ENCODE measurements at places on chromosomes 5 and 9. TPM values are rescaled to one million over a fixed set of nuclear protein-coding genes. Genes with fewer than 3 reads are reported as not detected.

DNA sequence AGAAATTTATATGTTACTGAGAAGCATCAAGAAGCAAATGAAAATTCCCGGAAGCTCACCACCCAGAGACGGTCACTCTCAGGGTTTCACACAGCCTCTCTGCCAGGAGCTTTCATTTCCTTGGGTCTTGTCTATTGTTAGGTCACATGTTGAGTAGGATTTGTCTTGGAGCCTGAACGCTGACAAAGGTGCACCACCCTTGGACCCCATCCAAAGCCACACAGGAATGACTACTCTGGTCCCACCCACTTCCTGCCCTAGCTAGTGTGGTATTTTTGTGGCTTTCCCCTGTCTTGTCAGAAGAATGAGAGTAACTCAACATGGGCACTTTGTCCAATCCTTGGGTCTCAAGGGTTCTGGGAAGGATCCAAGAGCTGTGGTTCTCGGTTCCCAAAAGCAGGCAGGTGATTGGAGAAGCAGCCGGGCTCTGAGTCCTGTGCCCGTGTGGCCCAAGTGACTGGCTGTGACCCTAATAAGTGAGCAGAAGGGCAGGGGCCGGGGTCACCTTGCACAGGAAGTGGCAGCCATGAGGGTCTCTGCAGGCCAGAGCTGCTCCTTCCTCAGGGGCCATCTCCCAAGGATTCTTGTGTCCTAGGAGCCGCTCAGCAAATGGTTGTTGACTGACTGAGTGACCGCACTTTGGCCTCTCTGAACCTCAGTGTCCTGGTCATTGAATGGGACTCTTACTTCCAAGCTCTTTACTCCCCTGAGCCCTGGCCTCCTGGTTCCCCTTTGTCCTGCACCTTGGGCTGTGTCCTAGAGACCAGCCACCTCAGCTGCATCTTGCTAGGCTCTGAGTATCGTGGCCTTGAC lies 6.9 kb downstream of the FGD3 start:
- H3K27ac ChIP-seq, result no peak overlapping the region
- H3K4me3 ChIP-seq, result no peak overlapping the region
- no peak for DNase-seq
- H3K27me3 ChIP-seq, result peaks cover 3% of the 10 kb centered on the region
- H3K36me3 ChIP-seq, result no peaks in the 10 kb centered on the region

GRCh38 chr9:34956648-34957047 lies 1.4 kb upstream of the PHF24 start:
- H3K4me1 ChIP-seq, result peaks cover 4% of the 10 kb centered on the region
- DNase-seq, result no peak
- H3K27me3 ChIP-seq, result peaks cover 49% of the 10 kb centered on the region
- no peaks in the 10 kb centered on the region for H3K36me3 ChIP-seq
- no peak overlapping the region for H3K27ac ChIP-seq

- no peaks in the 10 kb centered on the region for H3K4me1 ChIP-seq
- no peak for DNase-seq
- H3K36me3 ChIP-seq, result no peaks in the 10 kb centered on the region
- H3K27ac ChIP-seq, result no peak overlapping the region
Observed at GRCh38 chr5:163659568-163659902, 154.1 kb downstream of the MAT2B start.

DNA sequence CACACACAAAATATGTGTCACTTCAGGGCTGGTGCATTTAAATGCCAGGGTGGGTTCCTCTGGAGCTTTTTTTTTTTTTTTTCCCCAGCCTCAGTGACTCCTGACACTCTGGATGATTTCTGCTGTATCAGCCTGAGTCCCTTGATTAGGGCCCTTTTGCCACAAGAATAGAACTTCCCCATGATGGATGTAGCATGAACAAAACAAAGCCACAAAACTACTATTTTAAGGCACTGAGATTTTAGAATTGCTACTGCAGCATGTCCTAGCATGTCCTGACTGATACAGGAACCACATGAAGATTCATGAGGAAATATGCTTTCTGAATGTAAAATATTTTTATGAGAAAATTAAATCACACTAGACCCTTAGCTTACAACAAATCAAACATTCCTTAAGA lies 13.9 kb upstream of the ADGRD2 start:
- H3K36me3 ChIP-seq, result no peaks in the 10 kb centered on the region
- H3K27ac ChIP-seq, result no peak overlapping the region
- peaks cover 8% of the 10 kb centered on the region for H3K27me3 ChIP-seq
- peak; percentile 44 for DNase-seq

IRX1 gene
- 1.2 TPM for total RNA-seq

All from muscle of leg (tissue), 16 donors.